Amniotic stem cell (primary cell): ENCODE measurements at places on chromosomes 5 and 9.

GRCh38 chr9:135519179-135519971 is 1.9 kb upstream of the LCN1 start:
- no peak for DNase-seq

- no peak for DNase-seq
Measured at GRCh38 chr5:134255418-134256150, 29.7 kb upstream of the PPP2CA start.

- no peak for DNase-seq
Measured at GRCh38 chr9:73231203-73231602, 79.5 kb downstream of the ANXA1 start.

DNA sequence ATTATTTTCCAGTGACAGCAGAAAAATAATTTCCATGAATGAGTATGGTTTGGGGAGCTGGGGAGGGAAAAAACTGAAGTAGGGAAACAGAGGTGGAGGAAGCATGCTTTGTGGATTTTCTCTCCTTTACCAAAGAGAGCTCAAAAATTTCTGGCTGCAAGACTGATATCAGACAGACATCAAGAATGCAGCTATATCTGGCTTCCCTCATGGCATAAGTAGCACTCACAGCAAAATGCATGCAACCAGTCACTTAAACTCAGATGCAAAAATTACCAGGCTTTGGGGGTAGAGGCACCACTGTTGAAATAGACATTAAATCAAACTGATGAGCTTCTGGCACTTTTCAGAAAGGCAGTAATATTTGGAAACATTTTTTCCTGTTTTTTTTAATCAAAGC is 196.9 kb downstream of the TSSK1B start:
- DNase-seq, result no peak

DNA sequence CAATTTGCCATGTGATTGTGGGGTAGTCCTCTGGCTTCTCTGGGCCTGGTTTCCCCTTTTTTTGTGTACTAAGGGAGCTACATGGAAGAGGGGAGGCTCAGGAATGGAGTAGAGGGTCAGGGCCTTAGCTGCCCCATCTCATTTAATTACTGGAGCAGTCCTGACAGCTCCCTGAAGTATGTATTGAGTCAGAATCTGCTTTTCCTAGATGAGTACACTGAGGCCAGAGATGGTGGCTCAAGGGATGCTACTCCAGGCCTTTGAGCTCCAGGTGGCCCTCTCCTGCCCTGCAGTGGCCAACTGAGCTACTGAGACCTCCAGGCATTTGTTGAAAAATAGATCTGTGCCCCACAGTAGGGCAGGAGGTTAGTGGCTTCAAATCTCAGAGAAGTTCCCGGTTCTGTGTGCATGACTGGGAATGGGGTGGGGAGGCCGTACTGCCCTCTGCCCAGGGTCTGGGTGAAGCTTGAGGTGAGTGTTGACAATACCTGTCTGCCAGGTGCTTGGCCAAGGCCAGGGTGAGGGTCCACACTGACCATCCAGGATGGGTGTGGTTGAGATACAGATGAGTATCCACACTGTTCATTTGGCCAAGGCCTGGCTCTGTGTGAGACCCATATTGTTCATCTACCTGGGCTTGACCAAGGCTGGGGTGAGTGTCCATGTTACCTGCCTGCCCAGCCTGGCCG is 45.7 kb downstream of the CXXC5 start:
- no peak for DNase-seq

GRCh38 chr9:15305470-15305869 is 1.5 kb downstream of the TTC39B start:
- no peak for DNase-seq

DNA sequence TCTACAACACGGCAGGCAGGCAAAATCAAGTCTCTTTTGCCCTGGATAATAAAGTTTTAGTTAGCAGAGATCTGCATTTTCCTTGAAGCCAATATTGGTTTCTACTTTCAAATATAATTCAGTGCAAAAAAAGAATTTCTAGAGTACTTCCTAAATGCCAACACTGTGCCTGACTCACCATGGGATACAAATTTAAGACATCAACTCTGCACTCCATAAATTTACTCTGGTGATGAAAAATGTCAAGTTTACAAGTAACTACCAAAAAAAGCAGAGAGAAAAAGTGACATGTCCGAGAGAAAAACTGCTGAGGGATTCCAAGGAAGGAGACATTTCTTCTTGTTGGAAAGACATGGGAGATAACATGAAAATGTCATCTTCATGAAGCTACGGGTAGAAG is 119.7 kb downstream of the RAPGEF6 start:
- no peak for DNase-seq

GRCh38 chr9:108412755-108413154 is 443.0 kb downstream of the ACTL7B start:
- no peak for DNase-seq

GRCh38 chr9:22649384-22649783 is 202.8 kb downstream of the DMRTA1 start:
- DNase-seq, result peak; percentile 1

- no peak for DNase-seq
Measured at GRCh38 chr5:38112938-38113337, 145.4 kb upstream of the EGFLAM start.

DNA sequence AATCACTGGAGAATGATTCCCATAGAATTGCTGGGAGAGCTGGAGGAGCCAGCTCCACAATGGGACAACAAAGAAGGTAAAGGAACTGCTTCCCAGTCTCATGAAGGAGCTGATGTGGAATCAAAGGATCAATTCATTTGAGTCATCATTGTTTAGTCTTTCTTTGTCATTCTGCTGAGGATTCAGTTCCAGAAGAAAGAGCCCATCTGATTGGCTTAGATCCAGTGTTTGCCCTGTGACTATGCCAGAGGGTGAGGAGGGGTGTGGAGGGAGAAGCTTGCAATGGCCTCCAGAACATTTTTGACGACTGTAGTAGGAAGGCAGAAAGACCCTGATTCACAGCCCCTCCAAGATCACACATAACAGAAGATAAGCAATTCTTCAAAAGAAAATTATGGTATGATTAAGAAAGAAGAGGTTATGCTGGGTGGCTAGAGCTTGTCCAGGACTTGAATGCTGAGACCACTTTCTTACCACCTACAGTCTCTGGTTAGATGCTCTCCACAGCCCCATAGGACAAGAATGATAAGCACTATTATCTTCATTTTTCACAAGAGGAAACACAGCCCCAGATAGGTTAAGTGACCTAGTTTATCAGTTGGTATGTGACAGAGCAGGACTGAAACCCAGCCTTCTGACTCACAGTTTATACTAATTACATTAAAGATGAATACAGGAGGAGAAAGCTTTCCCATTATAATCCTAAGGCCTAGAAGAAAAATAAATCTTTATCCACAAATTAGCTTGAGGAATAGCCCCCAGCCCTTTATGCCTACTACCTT is 363.1 kb downstream of the PRELID2 start:
- DNase-seq, result peak; percentile 18

GRCh38 chr5:151434570-151435237 is 12.7 kb upstream of the SLC36A1 start:
- DNase-seq, result no peak

GRCh38 chr9:128148509-128149000 is 698 bp upstream of the LCN2 start:
- DNase-seq, result no peak
